Stimulated activated CD4-positive, alpha-beta T cell treated with anti-CD3 and anti-CD28 coated beads, TNF-alpha, amount 100 ng/mL, for 4 hours (primary cell): ENCODE measurements at places on chromosomes 16 and 17.

- no peak for DNase-seq
These were observed 194.9 kb upstream of the RBFOX1 start for GRCh38 chr16:7137560-7138330.

- no peak for DNase-seq
These were observed 30.6 kb downstream of the METRNL start for GRCh38 chr17:83109793-83110645.

GRCh38 chr16:11781773-11782172, 15.3 kb downstream of the ZC3H7A start:
- DNase-seq = no peak

DNA sequence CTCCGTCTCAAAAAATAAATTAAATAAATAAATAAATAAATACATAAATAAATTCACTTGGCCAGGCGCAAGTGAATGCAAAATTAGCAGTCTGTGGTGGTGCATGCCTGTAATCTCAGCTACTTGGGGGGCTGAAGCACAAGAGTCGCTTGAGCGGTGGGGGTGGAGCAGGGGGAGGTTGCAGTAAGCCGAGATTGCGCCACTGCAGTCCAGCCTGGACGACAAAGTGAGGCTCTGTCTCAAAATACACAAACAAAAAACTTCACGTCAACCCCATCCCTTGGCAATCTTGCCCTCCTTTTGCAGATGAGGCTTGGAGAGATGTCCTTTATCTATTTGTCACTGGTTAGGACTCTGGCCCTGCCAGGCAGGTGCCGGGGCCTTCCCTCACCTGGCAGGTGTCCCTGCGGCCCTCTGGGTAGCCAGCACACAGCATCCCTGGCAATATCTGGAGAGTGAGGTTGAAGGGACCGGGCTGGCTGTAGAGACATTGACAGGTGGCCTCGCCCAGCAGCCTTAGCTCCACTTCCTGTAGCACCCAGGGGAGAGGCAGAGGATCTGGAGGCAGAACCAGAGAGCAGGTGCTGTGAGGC, 4.4 kb downstream of the PRSS36 start:
- DNase-seq = no peak

DNA sequence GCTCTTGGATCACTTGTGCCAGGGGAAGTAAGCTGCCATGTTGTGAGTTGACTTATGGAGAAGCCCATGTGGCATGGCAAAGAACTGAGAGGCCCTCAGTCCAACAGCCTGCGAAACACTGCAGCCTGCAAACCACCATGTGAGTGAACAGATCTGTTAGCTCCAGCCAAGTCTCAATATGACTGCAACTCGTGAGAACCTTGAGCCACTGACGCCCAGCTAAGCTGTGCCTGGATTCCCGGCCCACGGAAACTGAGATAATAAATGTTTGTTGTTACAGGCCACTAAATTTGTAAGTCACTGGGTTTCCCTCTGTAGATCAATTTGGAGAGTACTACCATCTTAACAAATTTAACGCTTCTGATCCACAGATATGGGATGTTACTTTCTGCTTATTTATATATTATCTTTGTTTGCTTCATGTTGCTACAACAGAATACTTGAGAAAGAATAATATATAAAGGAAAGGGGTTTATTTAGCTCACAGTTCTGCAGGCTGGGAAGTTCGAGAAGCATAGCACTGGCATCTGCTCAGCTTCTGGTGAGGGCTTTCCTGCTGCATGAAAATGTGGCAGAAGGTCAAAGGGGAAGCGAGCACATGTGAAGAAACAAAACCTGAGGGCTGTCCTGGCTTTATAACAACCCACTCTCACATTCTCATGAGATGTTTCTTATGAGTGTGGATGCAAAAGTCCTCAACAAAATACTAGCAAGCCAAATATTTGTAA, 29.4 kb upstream of the ATP2A3 start:
- no peak for DNase-seq
